ENCODE measurements at places on chromosomes 5 and 9.

DNA sequence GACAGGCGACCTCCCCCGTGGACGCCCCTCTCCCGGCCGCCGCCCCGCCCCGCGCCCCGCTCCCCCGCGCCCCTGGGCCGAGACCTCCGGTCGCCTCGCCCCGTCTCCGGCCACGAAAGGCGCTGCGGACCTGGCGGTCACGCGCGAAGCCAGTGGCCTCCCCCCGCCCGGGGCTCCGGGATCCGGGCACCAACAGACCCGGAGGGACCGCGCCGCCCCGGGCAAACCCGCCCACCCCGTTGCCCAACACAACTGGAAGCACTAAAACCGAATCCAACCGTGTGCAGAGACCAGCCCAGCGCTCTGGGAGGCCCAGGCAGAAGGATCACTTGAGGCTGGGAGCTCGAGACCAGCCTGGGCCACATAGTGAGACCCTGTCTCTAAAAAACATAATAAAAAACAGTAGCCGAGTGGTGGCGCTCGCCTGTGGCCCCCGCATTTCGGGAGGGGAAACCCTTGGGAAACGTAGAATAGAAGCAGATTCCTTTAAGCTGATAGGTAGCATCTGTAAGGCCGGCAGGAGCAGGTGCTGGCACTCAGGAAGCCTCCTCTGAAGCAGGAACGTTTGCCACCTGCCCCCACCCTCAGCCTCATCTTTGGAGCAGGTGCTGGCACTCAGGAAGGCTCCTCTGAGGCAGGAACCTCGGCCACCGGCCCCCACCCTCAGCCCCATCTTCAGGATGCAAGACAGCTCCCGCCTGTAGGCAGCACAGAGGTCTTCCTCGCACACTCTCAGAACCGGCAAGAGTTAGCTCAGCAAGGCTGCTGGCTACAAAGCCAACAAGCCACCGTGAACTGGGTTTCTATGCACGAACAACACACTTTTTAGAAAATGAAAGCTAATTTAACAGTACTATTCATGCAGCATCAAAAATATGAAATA is 4.6 kb upstream of the SLC9A3 start:
- DNase-seq: no peak

DNA sequence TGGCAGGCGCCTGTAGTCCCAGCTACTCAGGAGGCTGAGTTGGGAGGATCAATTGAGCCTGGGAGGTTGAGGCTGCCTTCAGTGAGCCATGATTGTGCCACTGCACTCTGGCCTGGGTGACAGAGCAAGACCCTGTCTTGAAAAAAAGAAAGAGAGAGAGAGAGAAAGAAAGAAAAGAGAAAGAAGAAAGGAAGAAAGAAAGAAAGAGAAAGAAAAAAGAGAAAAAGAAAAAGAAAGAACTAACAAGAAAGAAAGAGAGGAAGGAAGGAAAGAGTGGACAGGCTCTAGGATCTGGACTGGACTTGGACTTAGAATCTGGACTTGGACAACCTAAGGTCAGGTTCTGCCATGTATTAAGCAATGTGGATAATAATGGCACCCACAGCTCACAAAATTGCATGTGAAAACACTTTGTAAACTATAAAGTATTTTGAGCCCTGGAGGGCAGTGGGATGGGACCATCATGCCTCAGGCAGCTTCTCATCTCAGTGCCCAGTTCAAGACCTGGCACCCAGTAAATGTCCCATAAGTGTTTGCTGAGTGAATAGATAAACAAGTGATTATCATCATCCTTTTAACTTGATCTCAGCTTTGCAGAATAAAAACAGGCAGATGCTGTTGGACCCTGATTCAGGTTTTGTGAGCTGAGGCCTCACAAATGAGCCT is 12.8 kb upstream of the PHF19 start:
- DNase-seq: no peak

DNA sequence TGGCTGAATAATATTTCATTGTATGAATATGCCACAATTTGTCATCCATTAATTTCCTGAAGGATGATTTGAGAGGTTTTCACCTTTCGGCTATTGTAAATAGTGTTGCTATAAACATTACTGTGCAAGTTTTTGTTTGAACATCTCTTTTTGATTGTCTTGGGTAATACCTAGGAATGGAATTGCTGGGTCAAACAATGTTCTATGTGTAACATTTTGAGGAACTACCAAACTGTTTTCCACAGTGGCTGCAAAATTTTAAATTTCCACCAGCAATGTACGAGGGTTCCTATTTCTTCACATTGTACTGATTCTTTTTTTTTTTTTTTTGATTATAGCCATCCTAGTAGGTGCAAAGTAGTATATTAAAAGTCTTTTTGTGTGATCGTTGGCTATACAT is 63.8 kb upstream of the ANKH start:
- no peak for DNase-seq

- no peak for DNase-seq
Observed at GRCh38 chr5:116494784-116495450, 79.7 kb downstream of the SEMA6A start.

DNA sequence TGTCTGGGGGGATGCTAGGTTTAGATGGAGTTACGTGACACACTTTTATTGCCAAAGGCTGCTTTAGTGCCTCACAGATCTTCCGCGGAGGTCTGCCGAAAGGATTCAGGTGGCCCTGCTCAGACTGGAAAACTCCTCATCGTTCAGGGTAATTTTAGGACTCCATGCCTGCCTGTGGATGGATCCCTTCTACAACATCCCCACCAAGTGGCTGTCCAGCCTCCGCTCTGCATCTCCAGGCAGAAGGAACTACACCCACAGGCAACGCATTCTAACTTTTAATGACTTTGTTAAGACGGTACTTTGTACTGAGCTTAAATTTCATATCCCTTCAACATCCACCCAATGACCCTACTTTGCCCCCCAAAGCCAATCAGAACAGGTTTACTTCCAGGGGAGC is 29.4 kb downstream of the ATPSCKMT start:
- DNase-seq: no peak

DNA sequence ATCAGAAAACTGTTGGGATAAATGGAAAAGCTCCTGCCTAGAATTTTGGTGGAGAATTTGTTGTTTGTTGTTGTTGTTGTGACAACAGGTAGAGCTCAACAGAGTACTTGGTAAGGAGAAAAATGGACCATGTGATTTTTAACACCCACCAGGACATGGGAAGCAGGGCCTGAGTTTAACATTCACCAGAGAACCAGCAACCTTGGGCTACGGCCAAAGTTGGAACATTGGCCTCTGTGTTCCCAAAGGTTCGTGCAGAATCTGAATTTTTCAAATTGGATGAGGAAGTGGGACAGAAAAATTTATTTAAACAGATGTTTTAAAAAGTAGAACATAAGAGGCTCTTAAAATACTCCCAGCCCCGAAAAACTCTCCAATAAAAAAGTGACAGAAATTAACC is 127.0 kb downstream of the GNA14 start:
- no peak for DNase-seq

DNA sequence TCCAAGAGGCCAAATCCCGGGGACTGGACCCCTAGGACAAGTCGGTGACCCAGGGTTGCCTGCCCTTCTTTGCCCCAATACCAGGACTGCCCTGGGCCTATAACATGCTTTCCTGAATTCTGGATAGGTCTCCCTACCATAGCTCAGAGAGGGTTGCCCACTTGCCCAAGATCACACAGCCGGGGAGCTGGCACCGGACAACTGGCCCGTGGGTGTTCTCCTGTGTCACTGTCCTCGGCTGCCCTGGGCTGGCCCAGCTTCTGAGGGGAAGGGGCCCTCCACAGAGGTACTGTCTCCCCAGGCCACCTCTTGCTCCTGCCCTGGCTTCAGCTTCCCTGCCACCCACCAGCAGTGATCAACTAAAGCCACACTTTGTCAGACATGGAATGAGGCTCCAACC is 28.8 kb upstream of the TTLL11 start:
- no peak for DNase-seq

DNA sequence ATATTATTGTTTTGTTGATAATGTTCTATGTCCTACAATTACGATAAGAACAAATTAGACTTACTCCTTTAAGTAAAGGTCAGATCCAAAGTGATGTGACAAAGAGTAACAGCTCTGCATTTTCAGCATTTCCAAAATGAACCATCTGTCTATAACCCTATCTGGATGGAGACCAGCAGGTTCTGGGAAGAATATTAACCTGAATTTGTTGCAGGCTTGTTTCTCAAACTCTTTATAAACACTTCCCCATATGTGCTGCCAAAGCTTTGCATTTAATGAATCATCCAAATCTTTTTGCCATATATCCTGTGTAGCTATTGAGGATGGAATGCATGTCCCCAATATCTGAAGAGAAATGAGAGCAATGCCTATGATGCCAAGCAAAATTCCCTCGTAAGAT is 198.9 kb upstream of the SLC27A6 start:
- no peak for DNase-seq

- DNase-seq: no peak
Observed at GRCh38 chr5:17216974-17217492, 398 bp upstream of the BASP1 start.

DNA sequence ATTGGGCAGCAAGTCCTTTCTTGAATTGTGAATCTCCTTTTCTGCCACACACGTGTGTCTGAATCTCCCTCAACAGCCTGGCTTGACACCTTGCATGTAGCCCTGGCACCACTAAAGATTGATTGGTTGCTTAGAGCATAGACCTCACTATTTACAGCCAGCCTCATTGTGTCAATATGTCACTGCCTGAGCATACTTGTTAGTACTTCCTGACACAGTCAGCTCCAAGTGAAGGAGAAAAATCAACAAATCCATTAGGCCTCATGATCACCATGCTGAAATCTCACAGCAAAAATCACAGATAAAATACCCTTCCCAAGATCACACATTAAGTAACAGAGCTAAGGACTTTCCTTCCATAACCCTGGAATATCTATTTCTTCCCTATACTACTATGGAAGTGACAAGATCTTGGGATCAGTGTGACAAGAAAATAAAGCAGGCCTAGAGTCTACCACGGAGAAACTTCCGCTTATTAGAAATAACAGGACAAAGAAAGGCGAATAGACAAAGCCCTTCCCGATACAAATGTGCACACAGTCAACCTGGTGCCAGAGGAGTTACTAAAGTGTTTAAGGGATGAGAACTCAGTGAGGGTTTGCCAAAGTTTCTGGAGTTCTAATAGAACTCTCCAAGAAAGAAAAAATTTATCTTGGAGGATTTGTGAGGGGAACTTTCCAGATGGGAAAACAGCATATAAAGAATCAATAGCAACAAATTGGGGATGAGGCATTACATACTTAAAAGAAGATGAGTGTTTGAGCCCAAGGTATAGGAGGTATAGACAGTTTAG is 5.6 kb upstream of the ARL15 start:
- no peak for DNase-seq

- DNase-seq: no peak
Observed at GRCh38 chr5:131533836-131534235, 101.2 kb downstream of the RAPGEF6 start.

- DNase-seq: no peak
Observed at GRCh38 chr5:5309645-5310044, 112.8 kb upstream of the ICE1 start.

DNA sequence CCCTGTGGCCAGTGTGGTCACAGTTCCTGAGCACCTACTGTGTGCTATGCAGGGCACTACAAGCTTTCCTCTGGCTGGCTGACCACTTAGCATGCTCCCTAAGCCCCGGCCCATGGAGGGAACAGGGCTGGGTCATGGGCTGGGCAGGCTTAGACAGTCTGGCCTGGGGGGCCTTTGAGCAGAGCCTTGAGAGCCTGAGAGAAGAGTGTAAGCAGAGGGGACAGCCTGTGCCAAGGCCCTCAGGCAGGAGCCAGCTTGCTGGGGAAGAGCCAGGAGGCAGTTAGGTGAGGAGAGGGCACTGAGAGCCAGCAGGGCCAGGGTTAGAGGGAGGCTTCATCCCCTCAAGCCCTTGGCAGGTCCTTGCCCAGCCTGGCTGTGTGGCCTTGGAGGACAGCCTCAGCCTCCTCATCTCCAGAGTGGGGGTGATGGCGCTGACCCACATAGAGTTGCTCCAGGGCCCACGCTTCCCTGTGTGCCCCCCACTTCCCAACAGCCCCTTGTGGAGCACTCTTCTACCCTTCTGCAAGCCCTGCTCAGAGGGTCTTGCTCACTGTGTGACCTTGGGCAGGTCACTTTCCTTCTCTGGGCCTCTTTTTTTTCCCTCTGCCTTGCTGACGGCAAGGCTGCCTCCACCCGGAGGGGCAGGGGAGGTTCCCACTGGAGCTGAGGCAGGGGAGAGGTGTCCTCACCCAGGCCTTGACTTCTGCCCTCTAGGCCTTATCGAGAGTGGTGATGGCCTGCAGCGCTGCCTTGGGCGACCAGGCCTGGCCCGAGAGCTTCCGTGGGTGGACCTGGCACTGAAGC is 107.1 kb downstream of the PHF2 start:
- no peak for DNase-seq

DNA sequence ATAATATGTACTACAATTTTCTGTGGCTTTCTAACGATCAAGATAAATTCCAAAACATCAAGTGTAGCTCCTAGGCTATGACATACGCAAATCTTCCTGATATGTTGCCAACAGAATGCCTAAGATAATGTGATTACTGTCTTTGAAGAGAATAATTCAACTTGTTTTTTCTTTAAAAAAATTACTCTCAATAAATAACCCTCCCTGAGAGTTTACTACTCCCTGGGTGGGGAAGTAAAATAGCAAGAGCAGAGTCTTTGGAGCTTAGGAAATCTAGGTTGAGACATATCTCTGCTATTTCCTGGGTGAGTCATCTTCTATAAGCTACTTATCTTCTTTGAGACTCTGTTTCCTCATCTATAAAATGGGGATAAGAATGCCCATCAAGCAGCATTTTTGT is 201.2 kb downstream of the ACTL7B start:
- DNase-seq: no peak

- no peak for DNase-seq
Observed at GRCh38 chr5:65986796-65987195, 60.4 kb downstream of the ERBIN start.

GRCh38 chr9:89243296-89244061 is 64.9 kb upstream of the SHC3 start:
- no peak for DNase-seq

DNA sequence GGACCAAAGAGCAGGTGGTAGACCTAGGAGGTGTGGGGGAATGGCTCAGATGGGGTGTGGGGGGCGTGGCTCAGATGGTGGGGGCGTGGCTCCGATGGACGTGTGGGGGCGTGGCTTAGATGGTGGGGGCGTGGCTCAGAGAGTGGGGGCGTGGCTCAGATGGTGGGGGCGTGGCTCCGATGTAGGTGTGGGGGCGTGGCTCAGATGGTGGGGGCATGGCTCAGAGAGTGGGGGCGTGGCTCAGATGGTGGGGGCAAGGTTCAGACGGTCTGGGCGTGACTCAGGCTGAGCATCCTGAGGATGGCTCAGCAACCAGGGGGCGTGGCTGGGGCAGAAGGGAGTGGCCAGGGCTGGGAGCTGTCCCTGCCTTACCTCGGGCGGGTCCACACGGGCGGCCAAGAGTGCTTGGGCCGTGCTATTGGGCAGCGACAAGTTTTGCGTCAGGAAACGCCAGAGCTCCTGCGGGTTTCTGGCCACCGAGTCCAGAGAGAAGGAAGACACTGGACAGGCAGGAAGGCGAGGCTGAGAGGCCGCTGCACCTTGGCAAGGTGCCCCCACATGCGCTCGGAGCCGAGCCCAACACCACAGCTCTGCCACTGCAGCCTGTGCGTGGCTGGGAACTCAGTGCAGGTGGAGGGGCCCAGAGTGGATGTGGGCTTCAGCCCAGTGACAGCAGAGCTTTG is 5.9 kb downstream of the ABCA2 start:
- peak; percentile 60 for DNase-seq

- DNase-seq: no peak
Observed at GRCh38 chr9:132193227-132194124, 31.6 kb downstream of the NTNG2 start.

Data from effector CD8-positive, alpha-beta T cell (primary cell).